Stimulated activated CD4-positive, alpha-beta T cell treated with anti-CD3 and anti-CD28 coated beads, Interleukin-1b, Interleukin-23, amount 100 ng/mL, for 24 hours (primary cell): ENCODE measurements at places on chromosomes 3 and 15.

GRCh38 chr3:161413127-161413854 lies 42.0 kb upstream of the SPTSSB start:
- DNase-seq: no peak

- no peak for DNase-seq
Observed at GRCh38 chr3:161266731-161267150, 45.6 kb downstream of the NMD3 start.

- DNase-seq: no peak
Observed at GRCh38 chr3:18424213-18424728, 868 bp downstream of the SATB1 start.

- DNase-seq: no peak
Observed at GRCh38 chr3:35544976-35545375, 94.3 kb upstream of the ARPP21 start.

DNA sequence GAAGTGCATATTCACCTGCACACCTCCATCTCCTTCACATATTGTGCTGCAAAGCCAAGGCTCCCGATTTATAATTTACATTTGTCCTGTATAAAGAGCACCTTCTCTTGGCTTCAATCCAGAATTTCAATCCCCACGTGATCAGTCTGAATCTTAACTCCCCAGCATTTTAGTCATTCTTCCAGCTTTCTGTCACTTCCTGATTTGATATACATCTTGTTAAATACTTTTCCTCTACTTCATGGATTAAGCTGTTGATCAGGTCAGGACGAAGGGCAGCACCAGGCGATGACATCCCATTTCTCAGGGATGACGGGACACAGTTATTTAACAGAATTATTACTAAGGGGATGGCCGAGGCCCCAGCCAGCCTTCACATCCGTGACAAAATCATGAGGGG lies 212.5 kb downstream of the EPHB1 start:
- DNase-seq: no peak

GRCh38 chr15:72368325-72368724 lies 7.5 kb downstream of the HEXA start:
- DNase-seq: no peak

- DNase-seq: no peak
Observed at GRCh38 chr3:31485196-31485595, 47.5 kb upstream of the STT3B start.

GRCh38 chr15:72195101-72195511 lies 2.5 kb downstream of the GRAMD2A start:
- no peak for DNase-seq

DNA sequence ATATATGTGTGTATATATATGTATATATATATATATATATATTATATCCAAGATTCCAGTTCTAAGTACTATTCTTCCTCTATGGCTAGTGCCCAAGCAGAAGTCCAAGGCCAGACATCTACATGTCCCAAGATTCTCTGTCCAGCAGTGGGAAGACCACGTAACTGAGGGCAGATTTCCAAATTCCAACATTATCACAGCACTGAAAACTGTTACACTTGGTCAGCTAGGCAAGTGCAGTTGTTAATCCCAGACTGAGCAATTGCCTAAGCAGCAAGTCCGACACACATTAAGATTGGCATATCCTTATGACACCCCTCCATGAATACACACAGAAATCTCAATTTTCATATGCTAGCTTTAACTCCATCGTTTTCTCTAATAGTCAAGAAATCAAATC lies 1148.5 kb downstream of the IGSF11 start:
- DNase-seq: no peak

DNA sequence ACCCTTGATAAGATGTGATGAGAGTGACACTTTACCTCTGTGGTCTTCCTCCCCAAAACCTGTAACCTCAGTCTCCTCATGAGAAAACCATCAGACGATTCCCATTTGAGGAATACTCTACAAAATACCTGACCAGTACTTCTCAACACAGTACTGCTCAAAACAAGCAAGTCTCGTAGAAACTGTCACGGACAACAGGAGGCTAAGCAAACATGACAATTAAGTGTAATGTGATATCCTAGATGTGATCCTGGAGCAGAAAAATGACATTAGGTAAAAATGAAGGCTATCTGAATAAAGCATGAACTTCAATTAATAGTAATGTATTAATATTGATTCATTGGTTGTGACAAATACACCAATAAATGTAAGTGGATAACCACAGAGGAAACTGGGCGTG lies 113.6 kb downstream of the CACNA2D3 start:
- DNase-seq: no peak

- DNase-seq: no peak
Observed at GRCh38 chr3:102034639-102035451, 185.5 kb downstream of the NFKBIZ start.

GRCh38 chr15:64547275-64547674 lies 86.9 kb downstream of the ZNF609 start:
- no peak for DNase-seq

DNA sequence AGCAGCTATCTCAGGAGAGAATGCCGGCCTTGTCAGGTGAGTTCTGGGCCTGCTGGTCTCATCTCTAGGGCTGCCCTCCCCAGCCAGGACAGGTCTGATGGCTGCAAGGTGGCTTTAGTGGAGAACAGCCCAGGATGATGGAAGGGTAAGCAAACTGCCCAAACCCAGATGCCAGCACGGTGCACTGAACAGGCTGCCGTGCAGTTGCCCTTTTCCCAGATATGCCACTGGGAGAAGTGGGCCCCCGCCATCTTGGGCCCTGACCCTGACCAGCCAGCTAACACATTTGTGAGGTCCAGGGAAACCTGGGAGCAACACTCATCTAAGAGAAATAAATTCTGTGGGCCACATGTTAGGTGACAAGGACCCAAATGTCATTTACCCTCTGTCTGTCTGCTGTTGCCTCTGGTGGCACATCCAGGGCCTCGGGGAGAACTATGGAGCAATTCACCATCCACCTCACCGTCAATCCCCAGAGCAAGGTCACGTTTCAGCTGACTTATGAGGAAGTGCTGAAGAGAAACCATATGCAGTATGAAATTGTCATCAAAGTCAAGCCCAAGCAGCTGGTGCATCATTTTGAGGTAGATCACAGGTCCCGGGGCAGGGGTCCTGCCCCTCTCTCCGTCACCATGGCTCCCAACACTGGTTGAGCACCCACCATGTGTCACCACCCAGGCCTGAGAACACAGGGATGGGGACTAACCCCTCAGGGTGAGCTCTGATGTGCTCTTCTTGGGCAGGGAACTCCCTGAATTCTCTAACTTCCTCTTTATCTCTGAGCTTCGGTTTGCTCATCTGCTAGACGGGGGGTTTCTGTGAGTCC lies 1.8 kb downstream of the ITIH1 start:
- no peak for DNase-seq

DNA sequence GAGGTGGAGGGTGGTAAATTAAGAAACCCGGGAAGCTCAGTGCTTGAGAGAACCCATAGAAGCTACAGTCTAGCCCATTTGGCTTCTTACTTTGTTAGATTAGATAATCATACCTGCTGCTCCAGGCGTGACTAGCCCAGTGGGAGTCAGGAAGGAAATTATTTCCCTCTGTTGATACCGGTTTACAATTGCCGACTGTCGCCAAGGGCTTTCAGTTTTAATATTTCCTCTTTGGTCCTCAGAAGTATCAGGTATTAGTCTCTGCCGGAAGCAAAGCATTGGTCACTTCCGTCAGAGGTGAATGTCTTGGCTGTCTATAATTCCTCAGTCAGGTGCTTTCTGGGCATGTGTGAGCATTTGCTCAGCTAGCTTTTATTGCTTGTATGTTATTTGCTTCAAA lies 75.2 kb downstream of the LPP start:
- DNase-seq: no peak

DNA sequence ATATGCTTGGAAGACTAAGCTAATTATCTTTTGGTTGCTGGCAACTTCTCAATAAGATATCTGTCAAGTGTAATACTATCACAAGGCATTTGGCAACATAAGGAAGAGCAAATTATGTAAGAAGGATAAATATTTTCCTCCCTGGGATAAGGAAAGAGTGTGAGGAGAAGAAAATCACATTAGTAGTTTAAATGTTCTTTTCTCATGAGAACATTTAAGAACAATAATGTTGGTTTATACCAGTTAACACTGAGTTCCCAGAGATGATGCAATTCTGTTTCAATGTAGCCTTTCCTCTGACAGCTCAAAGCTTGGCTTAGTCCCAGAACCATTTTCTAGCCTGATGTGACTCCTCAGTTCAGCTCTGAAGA lies 66.1 kb upstream of the NPHP3 start:
- DNase-seq: no peak

GRCh38 chr3:156148946-156149381 lies 28.6 kb downstream of the KCNAB1 start:
- no peak for DNase-seq

DNA sequence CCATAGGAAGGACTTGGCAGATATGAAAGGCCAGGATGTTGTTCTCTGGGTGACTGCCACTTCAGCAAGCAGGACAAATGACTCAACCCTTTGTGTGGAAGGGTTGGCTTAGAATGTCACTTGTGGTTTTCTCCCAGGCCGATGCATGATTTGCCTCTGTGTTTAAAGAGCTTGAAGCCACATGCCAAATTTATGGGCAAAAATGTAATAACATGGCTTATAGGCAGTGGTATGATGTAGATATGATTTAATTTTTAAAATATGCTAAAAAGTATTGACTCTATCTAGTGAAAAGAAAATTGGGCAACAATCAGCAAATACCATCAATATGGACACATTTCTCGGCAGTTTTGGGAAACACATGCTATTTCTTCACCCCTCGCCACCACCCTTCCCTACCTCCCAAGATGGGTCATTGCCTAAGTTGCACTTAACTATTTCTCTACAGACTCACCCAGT lies 114.6 kb downstream of the CYP19A1 start:
- no peak for DNase-seq

DNA sequence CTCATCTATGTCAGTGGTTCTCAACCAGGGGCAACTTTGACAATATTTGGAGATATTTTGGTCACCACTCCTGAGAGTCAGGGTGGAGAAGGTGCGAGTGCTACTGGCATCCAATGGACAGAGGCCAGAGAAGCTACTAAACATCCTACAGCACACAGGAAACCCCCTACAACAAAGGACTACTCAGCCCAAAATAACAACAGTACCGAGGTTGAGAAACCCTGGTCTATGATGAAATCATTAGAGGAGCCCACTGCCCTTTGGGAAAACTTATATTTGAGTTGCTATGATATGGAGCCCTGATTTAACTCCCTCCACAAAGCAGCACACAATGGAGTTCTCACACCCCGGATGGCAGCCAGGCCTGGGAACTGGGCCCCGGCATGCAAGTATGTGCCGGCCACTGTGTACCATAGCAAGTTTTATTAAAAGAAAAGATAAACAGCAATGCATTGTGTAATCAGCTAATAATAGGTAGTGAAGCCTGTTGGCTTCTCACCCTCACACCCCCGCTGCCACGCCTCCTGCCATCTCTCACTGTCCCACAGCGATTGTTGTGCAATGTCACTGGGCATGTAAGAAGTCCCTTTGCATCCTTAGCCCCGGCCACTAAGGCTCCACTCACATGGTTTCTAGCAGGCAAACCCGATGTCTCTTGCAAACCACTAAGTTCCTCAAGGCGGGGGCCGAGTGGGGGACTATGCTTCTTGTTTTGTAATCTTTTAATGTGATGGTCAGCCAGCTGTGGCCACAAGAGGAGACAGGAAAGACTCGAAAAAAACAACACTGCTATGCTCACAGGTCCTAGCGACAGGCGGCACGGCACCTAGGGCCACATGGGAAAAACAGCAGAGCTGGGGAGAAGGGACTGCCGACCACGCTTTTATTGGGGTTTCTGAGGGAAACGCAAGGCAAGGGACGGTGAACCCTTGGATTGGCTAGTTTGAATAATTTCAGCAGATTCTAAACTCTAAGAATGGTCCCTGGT lies 110.0 kb downstream of the AQP9 start:
- no peak for DNase-seq

DNA sequence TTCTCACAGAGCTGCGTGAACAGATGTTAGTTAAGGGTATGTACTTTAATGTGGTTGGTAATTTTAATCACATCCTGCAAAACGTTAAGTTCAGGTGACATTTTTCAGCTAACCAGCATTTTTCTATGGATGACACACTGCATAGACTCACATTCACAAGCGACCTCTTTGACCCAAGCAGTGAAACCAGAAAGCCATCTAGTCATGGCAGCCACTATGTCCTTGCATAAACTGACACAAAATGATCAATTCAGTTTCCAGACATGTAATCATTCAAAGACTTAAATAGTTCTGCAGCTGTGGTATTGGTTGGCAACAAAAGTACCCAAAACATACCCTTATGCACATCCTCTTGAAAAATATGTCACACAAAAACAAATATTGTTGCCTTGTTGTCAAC lies 7.4 kb upstream of the CAPN7 start:
- no peak for DNase-seq

GRCh38 chr3:46935168-46935858 lies 41.2 kb downstream of the CCDC12 start:
- DNase-seq: no peak

DNA sequence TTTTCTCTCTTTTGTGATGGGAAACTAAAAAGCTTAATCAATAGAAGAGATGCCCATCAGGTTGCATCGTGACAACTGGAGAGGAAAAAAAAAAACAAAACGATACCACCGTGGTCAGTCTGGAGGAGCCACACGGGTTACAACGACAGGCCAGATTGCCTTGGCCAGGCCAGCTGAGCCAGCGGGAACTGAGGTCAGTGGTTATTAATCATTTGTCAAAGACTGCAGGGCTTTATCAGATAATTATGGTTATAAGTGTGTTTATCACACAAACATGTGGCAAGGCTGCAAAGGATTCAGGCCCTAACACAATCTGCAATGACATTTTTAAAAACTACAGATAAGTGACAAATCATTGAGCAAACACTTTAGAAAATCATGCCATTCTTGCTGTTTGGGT lies 135.0 kb upstream of the FAM3D start:
- no peak for DNase-seq

- DNase-seq: no peak
Observed at GRCh38 chr3:72303926-72304325, 519.0 kb upstream of the PROK2 start.

DNA sequence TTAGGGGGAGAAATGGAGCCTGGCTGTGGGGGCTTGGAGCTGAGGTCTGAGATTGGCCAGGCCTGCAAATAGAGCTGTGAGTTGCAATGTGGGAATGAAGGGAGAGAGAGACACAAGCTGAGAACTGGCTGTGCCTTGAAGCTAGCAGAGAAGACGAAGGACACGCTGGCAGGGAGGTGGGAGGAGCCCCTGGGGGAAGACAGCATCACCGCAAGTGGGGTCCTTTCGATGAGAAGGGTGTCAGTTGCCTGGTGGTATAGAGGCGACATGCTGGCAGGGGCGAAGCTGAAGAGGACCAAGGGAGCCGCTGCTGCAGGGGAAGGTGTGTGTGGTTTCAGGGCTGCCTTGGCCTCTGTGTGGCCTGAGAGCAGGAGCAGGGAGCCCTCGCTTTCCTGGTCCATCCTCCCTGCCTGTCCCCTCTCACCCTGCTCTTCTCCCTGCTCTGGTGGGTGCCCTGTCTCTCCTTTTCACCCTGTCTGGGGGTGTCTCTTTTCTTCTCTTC lies 5.5 kb downstream of the RHCG start:
- DNase-seq: no peak

GRCh38 chr3:32334675-32335074 lies 57.0 kb upstream of the CMTM7 start:
- no peak for DNase-seq

GRCh38 chr3:114218006-114218405 lies 19.4 kb downstream of the ZNF80 start:
- no peak for DNase-seq
